M059J (cell line): ENCODE measurements at places on chromosomes 7 and 10. TPM values are rescaled to one million over a fixed set of nuclear protein-coding genes. Genes with fewer than 3 reads are reported as not detected.
A peak's percentile ranks its signal among the peaks of the same experiment; 100 is the strongest.

DNA sequence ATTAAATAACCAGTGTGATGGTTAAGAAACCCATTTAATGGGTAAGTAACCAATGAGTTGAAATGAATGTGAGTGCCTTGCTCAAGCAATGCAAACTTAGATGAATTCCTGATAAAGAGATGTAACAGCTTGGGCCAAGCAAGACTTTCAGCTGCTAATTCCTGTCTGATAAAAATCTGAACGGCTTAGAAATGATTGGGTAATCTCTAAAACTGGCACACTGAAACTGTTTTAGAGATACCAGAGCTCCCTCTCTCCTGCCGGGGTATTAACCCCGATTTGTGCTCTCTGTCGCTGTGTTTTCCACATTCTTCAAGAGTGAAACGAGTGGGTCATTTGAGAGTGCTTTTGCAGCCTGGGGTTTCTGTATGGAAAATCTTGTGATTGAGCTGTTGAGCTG is 534.9 kb upstream of the GALNT17 start:
- no peak for DNase-seq

- no peak for DNase-seq
Observed at GRCh38 chr7:43625453-43625852, 42.5 kb downstream of the STK17A start.

PLPP4 gene
- 55.4 and 69.2 TPM in 2 replicates for total RNA-seq

ANKRD61 gene
- 1.2 TPM in 1 of 2 replicates, not detected in the other for total RNA-seq

DNA sequence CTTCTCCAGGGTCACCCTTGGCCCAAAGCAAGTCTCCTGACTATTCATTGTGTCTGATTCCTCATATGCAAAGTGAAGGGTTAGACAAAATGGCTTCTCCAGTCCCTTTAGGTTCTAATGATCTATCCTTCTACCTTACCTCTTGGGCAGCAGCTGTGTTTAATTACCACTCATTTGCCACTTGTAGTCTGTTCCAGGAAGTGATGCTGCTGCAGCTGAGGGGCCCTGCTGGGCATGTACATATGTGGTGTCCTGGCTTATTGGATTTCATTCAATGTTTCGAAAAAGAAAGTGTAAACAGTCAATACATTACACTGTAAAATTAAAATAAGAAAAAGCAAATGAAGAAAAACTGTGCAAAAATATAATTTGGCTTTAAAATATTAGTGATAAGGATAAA is 36.6 kb downstream of the SCIN start:
- DNase-seq: peak; percentile 27

DNA sequence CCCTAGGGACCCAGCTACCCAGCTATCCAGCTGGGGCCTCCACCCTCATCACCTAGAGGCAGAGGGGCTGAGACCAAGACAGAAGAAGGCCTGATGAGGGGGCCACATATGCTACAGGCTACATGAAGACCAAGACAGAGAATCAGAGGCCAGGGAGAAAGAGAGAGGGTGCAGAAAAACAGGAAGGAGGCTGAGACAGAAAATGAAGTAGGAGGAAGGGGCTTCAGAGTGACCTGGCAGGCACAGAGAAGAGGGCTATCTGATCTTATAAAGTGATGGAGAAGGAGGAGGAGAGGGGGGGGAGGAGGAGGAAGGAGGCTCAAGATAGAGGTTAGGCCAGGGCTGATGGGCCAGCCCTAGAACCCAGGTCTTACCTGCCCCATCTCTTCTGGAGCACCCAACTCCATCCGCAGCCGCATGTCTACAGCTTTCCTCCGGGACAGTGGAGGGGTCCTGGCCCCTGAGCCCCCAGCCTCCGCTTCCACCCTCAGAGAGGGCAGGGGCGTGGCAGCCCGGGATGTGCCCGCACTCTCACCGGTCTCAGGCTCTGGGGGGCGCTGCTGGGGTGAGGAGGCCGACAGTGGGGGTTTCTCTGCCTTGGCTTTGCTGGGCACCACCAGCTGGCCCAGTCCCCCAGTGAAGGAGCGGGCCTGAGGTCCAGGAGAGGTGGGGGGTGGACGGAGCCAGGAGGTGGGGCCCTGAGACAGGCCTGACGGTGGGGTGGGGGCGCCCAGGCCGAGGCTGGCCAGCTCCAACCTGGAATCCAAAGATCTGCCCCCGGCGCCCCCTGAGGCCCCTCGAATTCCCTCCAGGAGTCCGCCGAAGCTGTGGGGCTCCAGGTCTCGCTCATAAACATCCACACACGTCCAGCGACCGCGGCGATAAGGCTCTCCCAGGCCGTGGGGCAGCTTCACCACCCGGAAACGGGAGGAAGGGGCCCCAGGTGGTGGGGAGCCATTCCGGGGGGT is 1.8 kb downstream of the TSC22D4 start:
- DNase-seq: no peak

DDX50 gene
- 40.6 and 51.1 TPM in 2 replicates for total RNA-seq

SPAM1 gene
- total RNA-seq: not detected in 2 replicates

- no peak for DNase-seq
Observed at GRCh38 chr7:14685167-14685566, 217.4 kb downstream of the DGKB start.
